Stimulated activated CD4-positive, alpha-beta T cell treated with anti-CD3 and anti-CD28 coated beads, Interleukin-15, amount 100 ng/mL, for 24 hours (primary cell): ENCODE measurements at places on chromosomes 3 and 15.

DNA sequence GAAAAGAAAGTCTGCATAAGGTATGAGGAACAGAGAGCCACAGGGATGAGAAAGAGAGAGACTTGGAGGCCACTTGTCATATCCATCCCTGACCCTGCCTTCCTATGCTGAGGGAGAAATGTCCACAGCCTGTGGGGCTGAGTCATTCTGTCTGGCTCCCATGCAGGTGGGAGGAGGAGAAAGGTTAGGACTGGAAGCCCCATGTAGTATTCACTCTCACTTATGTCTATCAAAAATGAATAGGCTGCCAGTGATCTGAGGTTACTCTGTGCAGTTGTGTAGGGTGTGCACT lies 71.3 kb downstream of the RAB11A start:
- no peak for DNase-seq

GRCh38 chr3:8766148-8766547 lies 3.3 kb downstream of the OXTR start:
- DNase-seq: no peak

DNA sequence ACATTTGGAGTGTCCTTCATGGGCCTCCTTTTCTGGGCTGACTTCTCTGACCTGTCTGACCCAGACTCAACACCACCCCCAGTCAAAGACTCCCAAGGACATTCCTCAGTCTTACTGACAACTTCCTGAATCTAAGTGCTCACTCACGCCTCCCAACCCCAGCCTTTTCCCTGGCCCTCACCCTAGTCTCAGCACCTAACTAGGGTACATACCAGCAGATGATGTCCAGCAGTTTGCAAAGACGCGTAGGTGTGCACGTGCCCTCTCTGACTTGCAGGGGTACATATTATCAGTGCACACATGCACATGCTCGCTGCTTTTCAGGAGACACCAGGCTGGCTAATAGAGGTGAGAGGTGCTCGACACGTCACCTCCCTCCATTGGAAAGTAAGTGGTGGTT lies 38.7 kb upstream of the SLCO2A1 start:
- no peak for DNase-seq

DNA sequence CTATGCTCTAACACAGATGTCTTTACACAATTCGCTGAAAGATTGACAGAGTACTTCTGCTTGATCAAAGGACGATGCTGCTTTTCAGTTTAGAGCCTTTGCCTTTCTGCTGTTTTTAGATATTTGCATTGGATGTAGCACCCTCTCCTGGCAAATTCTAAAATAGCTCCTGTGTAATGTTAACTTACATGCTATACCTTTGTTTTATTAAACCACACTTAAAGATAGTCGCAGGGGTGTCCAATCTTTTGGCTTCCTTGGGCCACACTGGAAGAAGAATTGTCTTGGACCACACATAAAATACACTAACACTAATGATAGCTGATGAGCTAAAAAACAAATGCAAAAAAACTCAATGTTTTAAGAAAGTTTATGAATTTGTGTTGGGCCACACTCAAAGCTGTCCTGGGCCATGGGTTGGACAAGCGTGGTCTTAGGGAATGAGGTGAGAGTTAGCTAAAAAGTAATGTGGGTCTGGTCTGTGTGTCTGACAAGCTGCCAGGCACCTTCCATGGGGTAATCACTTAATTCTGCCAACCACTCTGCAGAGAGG lies 62.9 kb downstream of the ATG7 start:
- no peak for DNase-seq

GRCh38 chr3:68985146-68985790 lies 28.2 kb downstream of the EOGT start:
- DNase-seq: no peak

DNA sequence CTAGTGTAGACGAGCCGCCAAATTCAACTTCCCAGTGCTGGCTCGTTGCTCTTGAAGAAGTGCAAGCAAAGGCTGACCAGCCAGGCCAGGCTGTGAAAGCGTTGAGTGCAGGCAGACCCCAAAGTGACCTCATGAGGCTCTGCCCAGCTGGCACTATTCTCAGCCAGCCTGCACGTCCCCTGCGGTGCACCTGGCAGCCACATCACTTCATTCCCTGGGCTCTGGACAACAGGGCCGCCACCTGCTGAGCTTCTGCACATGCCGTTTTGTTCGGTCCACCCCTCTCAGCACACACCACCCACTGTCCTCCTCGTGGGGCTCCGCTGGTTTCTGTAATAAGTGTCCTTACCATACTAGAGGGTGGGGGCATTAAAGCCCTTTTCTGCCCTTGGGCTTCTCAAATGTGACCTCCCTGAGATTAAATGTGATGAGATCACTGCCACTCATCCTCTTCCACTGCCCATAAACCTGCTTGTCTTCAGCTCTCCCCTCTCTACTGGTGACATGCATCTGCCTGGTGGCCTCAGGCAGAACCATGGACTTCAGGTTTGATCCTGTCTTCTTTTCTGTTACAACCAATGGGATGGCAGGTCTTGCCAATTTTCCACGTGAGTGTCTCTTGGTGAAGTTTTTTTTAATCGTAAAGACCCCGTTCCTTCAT lies 6.1 kb downstream of the RASGRF1 start:
- DNase-seq: no peak

DNA sequence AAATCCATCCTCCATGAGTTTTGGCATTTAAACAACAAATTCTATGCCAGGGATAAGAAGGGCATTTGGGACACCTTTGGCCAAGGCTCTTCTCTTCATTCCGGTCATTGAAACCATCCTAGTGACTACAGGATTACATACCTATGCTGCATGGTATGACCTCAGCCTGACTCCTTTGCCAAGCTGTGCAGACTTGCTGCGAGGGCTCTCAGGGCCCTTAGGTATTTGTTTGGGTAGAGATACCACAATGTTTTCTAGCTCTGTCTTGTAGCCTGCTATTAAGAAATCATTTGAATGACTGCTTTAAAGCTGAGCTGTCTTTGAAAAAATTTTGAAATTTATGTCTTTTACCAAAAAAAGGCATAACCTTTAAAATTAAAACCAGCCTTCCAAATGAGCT lies 749.8 kb upstream of the SGO1 start:
- no peak for DNase-seq
